Psoas muscle (tissue), 8 donors: ENCODE measurements at places on chromosomes 7 and 10. TPM values are rescaled to one million over a fixed set of nuclear protein-coding genes. Genes with fewer than 3 reads are reported as not detected.

DNA sequence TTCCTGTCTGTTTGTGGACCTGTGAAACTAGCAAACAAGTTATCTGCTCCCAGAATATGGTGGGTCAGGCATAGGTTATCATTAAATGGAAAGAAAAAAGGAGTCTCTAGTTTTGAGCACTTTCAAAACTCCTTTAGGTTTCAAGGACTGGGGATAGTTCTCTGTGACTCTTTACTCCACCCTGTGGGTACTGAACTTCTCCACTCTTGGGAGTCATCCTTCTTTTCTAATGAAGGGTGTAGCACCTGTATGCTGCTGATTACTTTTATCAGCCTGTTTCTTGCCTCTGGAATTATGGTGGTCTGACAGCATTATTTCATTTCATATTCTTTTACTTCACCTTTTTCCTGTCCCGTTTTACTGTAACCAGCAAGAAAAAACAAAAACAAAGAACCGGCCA is 6.7 kb downstream of the GNAI1 start:
- DNase-seq, result no peak

DNA sequence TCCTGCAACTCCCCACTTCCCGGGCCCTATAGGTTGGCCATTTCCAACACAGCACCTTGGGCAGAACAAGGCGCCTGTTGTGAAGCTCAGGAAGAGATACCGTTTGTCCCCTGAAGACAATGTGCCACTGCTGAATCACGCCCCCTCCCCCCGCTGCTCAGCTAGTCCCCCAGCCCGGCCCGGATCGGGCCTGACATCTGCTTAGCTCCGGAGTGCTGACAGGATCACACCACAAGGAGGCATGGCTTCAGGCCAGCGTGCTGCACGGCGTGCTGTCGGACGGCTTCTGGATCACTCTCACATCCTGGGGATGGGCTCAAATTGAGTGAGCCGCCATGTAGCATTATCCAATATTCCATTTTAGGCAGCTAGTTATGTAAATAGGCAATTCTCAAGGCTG is 62.1 kb upstream of the EFCAB10 start:
- peak; percentile 50 for DNase-seq

DNA sequence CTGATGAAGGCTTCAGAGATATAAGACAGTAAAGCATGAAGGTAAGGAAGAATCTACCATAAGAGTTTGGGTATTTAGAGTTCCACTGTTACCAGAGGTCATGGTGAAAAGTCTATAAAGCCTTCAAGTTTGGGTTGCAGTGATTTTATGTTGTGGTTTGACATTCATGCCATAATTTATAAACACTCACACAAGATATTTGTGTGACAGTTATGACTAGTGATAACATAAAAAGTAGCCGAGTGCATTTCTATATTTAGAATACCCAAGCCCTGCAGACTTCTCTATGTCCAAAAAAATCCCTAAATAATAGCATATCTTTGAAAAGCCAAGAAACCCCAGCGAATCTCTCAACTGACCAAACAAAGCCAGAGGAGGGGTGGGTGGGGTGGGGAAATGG is 229.9 kb downstream of the CXCL12 start:
- no peak for DNase-seq

- no peak for DNase-seq
Observed at GRCh38 chr7:105257338-105257737, 131.4 kb downstream of the SRPK2 start.

DNA sequence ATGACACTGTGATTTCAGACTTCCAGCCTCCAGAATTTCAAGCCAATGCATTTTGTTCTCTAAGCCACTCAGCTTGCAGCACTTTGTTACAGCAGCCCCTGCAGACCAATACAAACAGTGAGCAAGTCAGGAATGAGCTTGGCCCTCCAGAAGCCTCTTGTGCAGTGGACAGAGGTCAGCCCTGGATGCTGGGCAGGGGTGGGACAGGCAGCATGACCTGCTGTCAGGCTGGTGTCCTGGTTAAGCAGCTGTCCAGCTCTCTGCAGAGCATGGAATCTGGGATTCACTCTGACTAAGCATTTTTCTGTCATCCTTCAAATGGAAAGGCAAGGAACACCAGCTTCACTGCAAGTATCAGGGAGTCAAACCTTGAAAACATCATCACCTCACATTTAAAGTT is 85.5 kb upstream of the GDF10 start:
- no peak for DNase-seq

DNA sequence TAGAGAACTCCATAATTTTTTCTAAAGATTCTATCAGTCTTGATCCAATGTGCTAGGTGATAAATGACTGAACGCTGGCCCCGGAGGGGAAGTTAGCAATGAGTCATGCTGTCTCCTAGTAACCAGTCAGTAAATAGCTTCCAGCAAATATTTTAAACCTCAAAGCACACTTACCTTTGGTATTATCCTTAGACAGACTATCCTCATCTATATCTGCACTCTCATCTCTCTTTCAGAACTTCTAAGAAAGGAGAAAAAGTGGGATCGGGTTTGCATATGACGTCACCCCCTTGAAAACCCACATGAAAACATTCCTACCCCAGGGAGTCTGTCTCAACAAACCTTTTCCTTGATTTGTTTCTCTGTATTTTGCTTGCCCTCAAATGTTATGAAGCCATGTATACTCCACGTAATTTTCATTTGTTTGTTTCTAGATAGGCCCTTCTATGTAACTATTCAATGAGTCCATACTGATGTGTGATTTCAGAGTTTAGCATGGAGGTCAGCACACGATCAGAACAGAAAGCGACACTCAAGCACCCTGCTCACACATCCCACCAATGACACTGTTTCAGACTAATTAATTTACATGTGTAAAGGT is 174.9 kb upstream of the NRP1 start:
- peak; percentile 60 for DNase-seq

GRCh38 chr7:141600168-141601006 is 49.2 kb downstream of the AGK start:
- DNase-seq, result no peak

DNA sequence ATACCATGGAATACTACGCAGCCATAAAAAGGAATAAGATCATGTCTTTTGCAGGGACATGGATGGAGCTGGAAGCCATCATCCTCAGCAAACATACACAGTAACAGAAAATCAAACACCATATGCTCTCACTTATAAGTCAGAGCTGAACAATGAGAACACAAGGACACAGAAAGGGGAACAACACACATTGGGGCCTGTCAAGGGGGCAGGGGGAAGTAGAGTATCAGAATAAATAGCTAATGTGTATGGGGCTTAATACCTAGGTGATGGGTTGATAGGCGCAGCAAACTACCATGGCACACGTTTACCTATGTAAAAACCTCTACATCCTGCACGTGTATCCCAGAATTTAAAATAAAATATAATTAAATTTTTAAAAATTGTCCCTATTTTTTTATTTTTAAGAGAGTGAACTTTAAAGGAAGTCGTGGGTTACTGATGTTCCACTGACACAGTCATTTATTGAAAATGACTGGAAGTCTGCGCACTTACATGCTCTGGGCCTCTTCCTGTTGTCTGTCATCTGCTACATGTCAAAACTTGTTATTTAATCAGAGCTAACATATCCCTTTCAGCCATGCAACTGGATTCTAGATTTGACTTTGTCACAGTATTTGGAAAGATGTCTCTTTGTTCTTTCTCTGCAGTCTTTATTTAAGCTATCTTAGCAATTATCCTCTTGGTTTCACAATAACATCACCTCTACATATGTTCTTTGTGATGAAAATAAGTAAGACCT is 73.7 kb upstream of the ABCB5 start:
- no peak for DNase-seq

DNA sequence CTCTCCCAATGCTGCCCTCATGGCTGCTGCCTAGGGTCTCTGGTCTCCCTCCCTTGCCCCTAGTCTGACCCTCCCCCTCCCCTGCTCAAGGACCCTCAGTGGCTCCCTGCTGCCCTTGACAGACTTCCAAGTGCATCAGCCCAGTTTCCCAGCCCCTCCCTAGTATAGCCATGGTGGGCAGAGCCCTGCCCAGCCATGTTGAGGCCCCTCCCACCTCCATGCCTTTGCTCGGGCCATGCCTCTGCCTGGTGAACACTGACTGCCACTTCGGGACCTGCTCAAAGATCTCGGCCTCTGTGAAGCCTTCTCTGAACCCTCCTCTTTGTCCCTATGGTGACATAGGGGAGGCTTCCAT is 73.2 kb downstream of the MYL10 start:
- DNase-seq, result no peak

GRCh38 chr7:3300221-3300650 is 816 bp upstream of the SDK1 start:
- DNase-seq, result peak; percentile 56

DNA sequence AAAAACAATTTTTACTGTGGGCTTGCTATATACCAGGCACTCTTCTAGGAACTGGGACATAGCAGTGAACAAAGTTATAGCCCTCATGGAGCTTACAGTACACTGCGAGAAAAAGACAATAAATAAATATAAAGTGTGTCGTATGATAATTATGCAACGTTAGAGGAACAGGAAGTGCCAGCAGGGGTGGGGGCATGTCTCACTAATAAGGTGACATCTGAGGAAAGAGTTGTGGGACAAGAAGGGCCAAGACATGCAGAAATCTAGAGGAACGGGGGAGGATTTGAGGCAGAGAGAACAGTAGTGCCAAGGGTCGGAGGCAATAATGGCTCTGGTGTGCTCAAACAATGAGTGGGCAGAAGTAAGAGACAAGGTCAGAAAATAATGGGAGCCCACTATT is 52.8 kb downstream of the LMBR1 start:
- DNase-seq, result no peak

- no peak for DNase-seq
Observed at GRCh38 chr7:55073051-55073511, 54.3 kb downstream of the EGFR start.

- DNase-seq, result no peak
Observed at GRCh38 chr10:85105614-85106255, 777.3 kb downstream of the CCSER2 start.

DNA sequence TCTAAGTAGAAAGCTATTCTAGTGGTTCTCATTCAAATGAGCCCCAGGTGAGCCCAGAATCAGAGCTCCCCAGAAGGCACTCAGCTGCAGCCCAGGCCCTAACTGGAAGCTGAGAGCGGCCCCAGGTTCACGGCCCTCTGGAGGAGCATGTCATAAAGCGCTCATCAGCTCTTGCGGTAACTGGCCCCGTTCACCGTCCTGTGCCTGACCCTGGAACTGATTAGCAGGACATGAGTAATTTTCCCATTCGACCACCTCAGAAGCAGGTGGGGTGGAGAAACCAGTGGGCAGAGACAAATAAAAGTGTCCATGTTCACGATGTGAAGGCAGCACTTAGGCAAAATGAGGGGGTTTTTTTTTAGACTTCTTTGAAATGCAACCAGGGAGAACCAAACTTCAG is 136.1 kb upstream of the LYZL2 start:
- no peak for DNase-seq

GRCh38 chr7:18019555-18019954 is 8.1 kb downstream of the PRPS1L1 start:
- DNase-seq, result no peak

DNA sequence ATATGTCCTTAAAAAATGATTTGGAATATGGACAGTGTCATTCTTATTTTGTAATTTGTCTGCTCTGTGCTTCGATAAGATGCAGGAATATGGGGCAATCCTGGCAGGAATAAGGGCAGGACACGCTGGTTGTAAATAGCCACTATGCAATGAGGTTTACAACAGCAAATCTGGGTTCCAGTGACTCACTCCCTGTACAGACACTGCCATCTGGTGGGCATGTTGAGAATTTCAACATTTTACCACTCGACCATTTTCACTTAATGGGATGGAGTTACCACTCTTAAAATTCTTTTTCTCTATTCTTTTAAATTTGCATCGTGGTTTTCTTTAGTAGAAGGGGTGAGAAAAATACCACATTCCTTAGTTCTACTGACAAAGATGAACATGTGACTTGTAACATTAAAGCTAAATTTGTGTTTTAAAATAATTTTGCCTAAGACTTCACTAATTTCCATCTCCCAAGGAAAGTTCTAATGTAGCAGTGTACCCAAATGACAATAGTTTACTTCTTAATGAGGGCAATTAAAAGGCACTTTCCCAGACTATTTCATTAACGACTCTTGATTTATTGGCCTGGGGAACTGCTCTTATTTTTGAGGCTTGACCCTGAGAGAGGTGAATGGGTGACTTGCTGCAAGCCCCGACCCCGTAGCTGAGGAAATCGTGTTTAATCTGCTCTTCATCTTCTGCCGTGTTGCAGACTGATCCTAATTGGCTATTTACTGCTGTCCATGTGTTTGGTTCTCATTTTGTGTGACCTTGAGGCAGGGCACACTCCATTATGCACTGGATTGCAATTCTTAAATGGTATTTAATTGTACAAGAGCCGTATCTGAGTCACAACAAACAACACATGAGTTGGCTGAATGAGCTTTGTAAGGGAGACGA is 173.6 kb upstream of the IMMP2L start:
- no peak for DNase-seq

- DNase-seq, result no peak
Observed at GRCh38 chr10:76871697-76872295, 765.8 kb downstream of the KCNMA1 start.

DNA sequence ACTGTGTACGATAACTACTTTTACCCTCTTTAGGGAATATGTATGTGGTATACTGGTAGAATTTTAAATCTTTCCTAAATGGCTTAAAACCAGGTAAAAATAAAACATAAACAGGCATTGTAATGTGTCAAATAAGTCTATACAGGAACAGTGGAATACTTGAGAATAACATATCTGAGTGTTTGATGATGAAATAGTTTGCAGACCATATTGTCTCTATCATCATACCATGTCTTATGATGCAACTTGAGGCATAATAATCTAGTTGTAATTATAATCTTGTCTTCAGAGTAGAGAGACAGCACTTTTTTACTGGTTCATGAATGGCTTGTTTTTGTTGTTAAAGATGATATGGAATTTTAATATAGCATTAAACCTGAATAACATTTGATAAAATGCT is 293.5 kb downstream of the CDK14 start:
- no peak for DNase-seq

DNA sequence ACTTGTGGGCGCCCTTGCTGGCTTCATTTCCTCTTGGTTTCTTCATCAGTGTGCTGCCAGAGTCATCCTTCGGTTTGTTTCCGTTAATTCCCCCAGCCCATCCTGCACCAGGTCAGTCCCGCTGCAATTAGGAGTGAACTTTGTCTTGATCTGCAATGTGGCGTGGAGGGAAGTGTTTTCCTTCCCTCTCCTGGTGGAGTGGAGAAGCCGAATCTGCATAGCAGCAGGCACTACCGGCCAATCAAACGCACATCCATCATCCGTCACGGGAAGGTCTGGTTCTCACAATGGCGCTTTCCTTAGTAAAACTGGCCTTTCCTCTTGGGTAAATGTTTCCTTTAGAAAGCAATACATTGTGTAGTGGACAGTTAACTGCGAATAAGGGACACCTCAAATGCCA is 337.5 kb downstream of the CXCL12 start:
- no peak for DNase-seq

Gene GJC3
- polyA plus RNA-seq, result 0.08 TPM

Gene GRM3
- 0.03 TPM for polyA plus RNA-seq

Gene COL28A1
- polyA plus RNA-seq, result 1.7 TPM

Gene FAM221A
- 2.3 TPM for polyA plus RNA-seq

Gene PON1
- 0.10 TPM for polyA plus RNA-seq

Gene BHLHA15
- not detected for polyA plus RNA-seq

Gene HOXA13
- polyA plus RNA-seq, result 0.08 TPM

Gene RNF32
- 0.48 TPM for polyA plus RNA-seq

Gene RSPH10B2
- 0.13 TPM for polyA plus RNA-seq

Gene HTRA1
- 11.4 TPM for polyA plus RNA-seq

Gene MEOX2
- polyA plus RNA-seq, result 4.0 TPM

Gene NXPH1
- polyA plus RNA-seq, result not detected
